ENCODE measurements at places on chromosomes 5 and 9.

DNA sequence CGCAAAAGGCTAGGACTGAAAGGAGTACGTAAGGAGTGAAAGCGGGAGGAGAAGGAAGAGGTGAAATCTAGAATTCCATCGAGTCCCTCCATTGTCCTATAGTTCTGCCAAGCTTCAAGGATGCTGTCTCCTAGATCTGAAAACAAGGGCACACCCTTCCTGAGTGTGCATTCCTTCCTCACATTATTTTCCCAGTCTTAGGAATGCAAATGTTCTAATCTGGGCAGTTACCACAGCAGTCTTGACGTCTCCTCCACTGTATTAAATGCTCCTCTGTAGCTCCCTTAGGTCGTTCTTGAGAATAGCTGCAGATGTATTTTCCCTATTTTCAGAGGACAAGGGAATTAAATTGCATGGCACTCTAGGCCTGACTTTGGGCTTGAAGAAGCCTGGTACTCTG, 127.6 kb downstream of the SLIT3 start:
- DNase-seq = no peak

- DNase-seq = no peak
Observed at GRCh38 chr9:38024036-38024681, 44.9 kb downstream of the SHB start.

DNA sequence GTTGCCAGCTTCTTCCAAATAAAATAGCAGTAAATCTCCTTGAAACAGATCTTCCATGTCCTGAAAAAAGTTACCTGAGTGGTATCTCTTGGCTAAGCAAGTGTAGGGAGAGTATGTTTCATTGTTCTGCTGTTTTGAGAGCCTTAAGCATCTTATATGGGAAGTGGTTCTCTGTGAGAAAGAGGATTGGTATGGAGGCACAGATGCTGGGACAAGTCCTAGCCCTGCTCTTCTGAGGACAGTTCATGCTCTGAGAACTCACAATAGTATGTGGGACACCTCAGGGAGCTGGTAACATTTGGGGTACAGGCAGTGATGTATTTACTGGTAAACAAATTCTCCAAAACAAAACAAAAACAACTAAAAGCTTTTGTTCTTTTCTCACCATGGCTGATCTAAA, 2.0 kb downstream of the PPP3R2 start:
- no peak for DNase-seq

GRCh38 chr9:94676446-94677131, 37.3 kb upstream of the FBP1 start:
- no peak for DNase-seq

- DNase-seq = no peak
Observed at GRCh38 chr5:5191906-5192305, 51.8 kb downstream of the ADAMTS16 start.

Data from hematopoietic multipotent progenitor cell treated with erythropoietin and hydrocortisone succinate and interleukin-3 and kit ligand, for 4 days (in vitro differentiated cells).